ENCODE measurements at places on chromosomes 3 and 15.

- no peak for DNase-seq
These were observed 271.1 kb downstream of the EBLN2 start for GRCh38 chr3:73332558-73332957.

DNA sequence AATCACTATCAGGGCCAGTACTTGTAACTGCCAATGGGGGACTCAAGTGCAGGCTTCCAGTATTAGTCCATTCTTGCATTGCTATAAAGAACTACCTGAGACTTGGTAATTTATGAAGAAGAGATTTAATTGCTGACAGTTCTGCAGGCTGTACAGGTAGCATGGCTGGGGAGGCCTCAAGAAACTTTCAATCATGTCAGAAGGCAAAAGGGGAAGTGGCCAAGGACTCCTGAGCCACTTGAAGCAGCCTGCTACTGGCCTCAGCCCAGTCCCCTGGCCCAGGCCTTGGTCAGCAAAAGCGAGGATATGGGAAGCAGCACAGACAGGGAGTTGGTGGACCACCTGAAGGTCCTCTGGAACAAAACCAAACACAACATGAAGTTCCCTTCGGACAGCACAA lies 29.2 kb upstream of the OR5K1 start:
- DNase-seq: no peak

- no peak for DNase-seq
These were observed 101.8 kb downstream of the DNAJB8 start for GRCh38 chr3:128364808-128365360.

DNA sequence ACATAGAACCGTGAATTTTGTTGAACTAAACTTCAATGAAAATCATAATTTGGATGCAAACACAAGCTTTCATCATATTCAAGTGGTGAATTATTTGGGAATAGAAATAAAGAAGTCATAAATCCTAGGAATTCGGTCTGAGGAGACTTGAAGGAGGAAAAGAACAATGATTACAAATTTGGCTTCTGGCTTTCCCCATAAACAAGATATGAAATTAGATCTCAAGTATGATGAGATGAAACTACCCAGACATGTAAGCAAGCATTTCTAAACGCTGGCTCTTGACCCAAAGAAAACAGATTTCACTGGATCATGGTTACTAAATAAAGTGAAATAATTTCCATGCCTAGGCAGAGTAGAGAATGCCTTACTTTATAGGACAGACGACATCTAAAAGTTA lies 146.9 kb upstream of the LRTM1 start:
- DNase-seq: no peak

DNA sequence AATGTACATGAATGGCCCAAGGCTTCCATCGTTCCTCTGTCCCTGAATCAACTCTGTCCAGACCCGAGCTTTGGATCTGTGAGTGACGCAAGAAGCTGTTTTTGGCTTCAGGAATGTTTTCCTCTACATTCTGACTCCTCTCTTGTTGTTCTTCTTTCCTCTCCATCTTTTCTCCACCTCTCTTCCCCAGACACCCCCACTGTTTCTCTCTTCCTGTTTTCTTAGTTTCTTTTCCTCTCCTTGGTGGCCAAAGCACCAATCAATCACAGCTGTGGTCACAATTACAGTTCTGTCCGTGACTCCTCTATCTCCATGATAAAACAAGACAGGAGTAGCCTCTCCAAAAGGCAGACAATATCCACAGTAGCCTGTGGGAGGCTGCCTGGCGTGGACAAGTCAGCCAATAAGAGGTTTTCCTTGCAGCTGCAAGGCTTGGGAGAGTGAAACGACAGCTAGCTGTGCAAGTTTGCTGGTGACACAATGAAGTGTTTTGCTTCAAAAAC lies 4.9 kb upstream of the TMEM212 start:
- DNase-seq: no peak

DNA sequence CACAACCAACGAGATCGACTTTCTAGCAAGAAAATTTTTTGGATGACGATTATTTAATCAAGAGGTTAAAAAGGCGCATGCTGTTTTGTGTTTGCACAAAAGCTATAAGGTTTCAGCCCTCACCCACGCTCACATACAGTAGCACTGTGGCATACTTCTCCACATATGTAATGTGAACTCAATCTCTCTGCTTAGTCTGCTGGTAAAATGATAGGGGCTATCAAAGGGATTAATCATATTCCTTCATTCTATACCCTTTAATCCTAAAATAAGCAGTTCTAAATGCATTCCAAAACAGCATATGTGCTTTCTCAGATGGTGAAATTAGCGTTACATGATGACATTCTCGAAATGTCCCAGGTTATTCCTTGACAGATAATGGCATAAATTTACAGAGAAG lies 196.9 kb upstream of the PRICKLE2 start:
- DNase-seq: no peak

DNA sequence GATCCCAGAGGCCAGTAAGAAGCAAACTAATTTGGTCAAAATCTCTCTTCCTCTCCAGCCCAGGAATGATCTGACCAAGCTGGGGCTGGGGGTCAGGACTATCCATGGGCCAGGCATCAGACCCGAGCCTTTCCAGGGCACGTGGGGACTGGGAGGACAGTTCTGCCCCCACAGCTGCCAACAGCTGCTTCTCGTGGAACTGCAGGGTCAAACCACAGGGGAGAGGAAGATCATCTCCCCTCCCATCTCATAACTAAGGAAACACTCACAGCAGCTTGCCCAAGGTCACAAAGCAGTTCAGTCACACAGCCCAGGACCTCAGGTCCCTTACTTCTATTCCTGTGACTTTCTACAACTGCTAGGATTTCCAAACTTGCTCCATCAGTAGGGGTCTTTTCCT lies 47.1 kb downstream of the DAPK2 start:
- DNase-seq: no peak

DNA sequence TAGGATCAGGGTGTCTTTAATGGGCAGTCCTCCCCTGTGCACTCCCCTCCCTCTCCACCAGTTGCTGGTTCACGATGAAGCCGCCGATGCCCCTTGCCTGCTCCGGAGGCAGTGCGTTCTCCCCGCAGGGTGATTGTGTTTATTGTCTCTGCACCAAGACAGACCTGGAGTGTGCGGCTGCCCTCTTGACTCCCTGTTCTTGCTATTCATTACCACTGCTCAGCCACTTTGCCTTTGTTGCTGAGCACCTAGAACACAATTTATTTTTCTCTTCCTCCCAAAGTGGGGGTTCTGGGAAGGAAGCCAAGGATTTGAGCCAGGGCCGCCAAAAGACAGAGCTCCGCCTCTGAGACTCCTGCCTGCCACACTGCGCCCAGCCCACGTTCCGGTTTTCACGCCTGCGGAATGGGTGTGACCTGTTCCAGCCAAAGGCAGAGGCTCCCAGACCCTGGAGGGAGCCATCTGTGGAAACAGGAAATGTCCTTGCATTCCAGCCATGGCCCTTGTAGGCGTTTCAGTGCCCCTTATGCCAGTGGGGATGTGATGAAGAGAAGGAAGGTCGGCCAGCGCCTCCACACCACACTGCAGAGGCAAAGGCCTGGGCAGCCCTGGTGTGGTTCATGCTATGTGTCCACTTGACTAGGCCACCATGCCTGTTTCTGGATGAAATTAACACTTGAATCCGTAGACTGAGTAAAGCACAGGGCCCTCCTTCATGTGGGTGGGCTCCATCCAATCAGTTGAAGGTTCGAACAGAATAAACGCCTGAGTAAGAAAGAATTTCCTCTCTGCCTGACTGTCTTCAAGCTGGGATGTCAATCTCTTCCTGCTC lies 85.8 kb downstream of the HMG20A start:
- DNase-seq: no peak

- DNase-seq: no peak
These were observed 338.5 kb downstream of the TUSC7 start for GRCh38 chr3:117047951-117048705.

GRCh38 chr15:79184465-79184892 lies 93.9 kb upstream of the RASGRF1 start:
- DNase-seq: peak; percentile 29

- DNase-seq: no peak
These were observed 10.2 kb downstream of the PPARG start for GRCh38 chr3:12299026-12299425.

DNA sequence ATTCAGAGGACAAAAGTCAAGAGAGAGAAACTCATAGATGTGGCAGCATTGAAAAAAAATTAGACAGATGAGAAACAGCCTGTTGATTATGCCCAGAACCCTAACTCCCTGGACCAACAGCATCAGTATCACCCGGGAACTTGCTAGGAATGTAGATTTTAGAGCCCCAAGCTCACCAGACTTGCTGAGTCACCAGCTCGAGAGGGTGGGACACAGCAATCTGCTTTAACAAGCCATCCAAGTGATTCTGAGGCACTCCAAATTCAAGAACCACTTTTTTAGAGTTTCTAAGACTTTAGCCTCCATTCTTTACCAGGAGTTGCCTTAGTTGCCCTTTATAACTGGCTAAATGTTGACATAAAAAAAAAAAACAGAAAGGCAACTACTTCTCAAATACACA lies 70.9 kb downstream of the CGGBP1 start:
- DNase-seq: no peak

DNA sequence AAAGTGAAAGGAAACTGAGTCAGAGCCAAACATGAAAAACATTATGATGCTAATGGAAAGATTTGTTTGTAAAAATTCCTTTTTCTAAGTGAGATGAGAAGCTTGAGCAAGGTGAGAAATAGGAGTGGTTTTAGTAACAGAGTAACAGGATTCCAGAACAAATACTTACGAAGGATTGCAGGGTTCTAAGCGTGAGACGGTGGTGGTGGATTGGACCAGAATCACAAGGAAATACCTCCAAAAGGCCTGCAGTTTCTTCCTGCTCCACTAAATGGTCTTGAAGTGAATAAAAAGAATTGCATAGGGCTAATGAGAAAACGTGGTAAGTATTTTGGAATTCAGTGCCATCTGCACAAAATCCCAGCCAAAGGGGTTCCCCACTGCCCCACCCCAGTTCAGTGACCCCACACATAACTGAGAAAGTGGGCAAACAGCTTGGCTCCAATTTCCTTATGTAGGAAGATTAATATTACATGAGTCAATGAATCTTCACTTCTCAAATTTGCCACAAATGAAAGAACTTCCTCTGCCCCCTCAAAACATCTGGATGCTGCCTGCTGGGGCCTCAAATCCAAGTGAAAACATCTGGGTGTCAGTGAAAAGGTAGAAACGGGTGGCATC lies 283.8 kb upstream of the NR2F2 start:
- DNase-seq: no peak

DNA sequence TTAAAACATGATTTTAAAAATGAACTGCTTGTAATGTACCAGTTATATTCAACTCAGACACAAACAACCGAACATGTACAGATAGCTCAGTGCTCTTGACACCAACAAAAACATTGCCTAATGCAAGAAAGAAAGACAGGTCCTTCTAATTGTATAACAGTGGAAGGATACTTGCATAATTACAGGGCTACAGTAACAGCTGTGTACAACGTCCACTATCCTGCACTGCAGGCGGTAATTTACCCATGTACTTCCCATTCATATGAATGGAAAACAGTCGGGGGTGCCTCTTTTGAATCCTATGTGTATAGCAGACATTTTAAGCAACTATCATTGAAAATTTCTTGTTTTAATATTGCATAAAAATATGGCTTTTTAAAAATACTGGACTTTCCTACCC lies 41.1 kb upstream of the PLSCR5 start:
- no peak for DNase-seq

DNA sequence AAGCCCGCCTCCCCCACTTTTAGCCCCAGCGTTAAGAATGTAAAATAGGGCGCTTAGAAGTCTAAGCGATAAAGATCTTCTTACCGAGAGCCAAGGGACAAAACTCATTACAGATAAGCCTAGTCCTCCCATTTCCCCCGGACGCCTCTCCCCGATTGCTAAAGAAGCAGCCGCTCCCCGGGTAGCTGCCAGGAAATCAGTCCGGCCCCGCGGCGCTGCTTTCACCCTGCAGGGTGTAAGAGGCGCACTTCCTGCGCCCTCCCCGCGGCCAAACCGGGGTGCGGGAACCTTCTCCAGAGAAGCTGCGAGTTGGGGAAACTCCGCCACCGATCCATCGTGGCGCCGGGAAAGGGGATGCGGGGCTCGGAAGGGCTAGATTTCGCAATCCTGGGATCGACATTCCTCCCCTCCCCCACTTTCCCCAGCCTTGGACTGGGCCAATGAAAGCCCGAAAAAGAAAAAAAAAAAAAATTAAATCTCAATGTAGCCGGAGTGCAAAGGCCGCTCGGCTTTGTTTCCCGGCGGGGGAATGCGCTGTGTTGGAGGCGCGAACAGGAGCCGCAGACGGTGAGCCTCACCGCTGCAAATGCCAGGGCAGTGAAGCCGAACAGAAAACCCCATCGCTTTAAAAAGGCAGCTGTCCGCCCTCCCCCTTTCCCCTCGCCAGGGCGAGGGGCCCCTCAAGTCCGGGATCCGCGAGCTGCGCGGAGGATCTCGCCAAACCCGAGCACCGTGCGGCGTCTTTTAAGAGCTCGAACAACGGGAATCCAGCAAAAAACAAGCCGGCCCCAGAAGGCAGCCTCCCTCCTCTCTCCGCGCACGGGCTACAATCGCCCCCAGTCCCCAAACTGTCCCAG lies 626 bp upstream of the PTPRG start:
- no peak for DNase-seq

DNA sequence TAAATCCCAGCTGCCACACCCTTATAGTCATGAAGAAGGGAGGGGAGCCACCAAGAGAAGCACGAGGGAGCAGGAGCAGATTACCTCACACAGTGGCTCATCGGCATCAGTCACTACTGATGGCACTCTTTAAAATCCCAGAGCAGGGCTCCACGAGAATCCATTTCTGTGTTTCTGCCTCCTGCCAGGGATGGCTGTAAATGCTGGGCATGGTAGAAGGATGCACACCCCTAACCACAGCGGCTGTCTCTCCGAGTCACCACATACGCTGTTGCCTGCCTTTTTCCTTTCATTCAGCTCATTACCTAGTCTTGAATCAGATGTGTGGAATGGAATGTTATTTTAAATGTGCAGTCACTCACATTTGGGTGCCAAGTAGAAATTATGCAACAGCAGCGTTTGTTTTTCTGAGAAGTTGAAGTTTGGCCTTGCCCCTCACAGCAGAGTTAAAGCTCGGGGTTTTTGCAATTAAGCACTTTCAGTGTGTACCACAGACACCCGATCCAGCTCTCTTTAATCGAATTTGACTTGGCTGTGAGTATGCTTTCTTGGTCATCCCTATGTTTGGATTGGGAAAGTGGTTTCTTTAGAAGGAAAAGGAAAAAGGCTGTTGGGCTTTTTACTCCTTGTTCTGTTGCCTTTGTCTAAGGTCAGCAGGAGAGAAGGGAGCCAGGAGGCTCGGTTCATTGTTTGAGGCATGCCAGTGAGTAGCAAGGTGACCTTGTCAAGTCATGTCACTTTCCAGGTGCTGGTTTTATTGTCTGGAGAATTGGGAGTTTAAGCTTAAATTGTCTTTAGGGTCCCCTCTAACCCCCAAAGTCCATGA lies 284.2 kb upstream of the TPM1 start:
- DNase-seq: no peak

DNA sequence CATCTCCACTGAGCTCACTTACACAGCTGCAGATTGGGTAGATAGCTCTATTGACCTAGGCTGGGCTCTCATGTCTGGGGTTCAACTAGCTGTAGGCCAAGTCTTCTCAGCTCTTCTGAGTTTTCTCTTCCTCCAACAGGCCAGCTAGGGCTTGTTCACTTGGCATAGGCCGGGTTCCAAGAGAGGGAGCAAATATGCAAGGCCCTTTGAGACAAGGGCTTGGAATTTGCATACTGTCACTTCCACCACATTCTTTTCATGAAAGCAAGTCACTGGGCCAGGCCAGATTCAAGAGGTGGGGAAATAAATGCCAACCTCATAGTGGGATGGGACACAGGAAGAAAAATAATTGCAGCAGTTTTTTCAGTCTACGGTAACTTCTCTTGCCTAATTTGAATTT lies 25.2 kb downstream of the PIGB start:
- no peak for DNase-seq
